ENCODE measurements at places on chromosomes 6 and 20. TPM values are rescaled to one million over a fixed set of nuclear protein-coding genes. Genes with fewer than 3 reads are reported as not detected.

Gene GABRR1
- total RNA-seq = not detected

Gene HLA-DRB5
- total RNA-seq = not detected

Gene CPXM1
- not detected for total RNA-seq

Gene ECT2L
- not detected for total RNA-seq

Gene ATRN
- 26.1 TPM for total RNA-seq

Gene DUSP15
- 1.6 TPM for total RNA-seq

Gene PACRG
- not detected for total RNA-seq

Gene OOEP
- total RNA-seq = not detected

Gene CTAGE9
- total RNA-seq = not detected

Gene PRPH2
- not detected for total RNA-seq

Gene BHLHE23
- not detected for total RNA-seq

Gene GNAS-AS1
- not detected for total RNA-seq

Gene LAMA2
- 0.31 TPM for total RNA-seq

All from A549 treated with GW870086 at 1 μM for 4 hours (cell line).